Panc1 (cell line): ENCODE measurements at places on chromosomes 16 and 17. TPM values are rescaled to one million over a fixed set of nuclear protein-coding genes. Genes with fewer than 3 reads are reported as not detected.

GRCh38 chr17:45006927-45007461 is 38.9 kb upstream of the C1QL1 start:
- no peaks in the 10 kb centered on the region for H3K4me1 ChIP-seq
- H3K27ac ChIP-seq = no peak overlapping the region
- DNase-seq = no peak
- H3K4me3 ChIP-seq = no peak overlapping the region
- no peaks in the 10 kb centered on the region for H3K27me3 ChIP-seq

GRCh38 chr17:39981766-39982375 is 1.3 kb downstream of the PSMD3 start:
- peaks cover 9% of the 10 kb centered on the region for H3K27me3 ChIP-seq
- peaks cover 11% of the 10 kb centered on the region; the same call in 1 of the 2 replicates for H3K4me1 ChIP-seq
- peak overlapping the region; percentile 89 for H3K27ac ChIP-seq
- no peak for DNase-seq
- H3K36me3 ChIP-seq = peaks cover 16% of the 10 kb centered on the region

DNA sequence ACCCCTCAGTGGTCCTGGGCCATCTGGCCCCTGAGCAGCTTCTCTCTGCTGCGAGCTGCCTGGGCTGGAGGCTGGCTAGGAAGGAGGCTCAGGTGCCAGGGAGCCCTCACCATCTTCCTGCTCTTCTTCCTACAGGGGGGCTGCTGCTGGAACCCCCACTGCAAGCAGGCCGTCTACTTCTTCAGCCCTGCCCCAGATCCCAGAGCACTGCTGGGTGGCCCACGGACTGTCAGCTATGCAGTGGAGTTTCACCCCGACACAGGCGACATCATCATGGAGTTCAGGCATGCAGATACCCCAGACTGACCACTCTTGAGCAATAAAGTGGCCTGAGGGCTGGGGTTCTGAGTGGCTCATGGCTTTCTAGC is 46.1 kb downstream of the PRMT7 start:
- no peak for DNase-seq
- H3K36me3 ChIP-seq = no peaks in the 10 kb centered on the region
- no peaks in the 10 kb centered on the region for H3K27me3 ChIP-seq
- no peaks in the 10 kb centered on the region for H3K4me1 ChIP-seq
- no peak overlapping the region for H3K4me3 ChIP-seq
- no peak overlapping the region for H3K27ac ChIP-seq

- no peaks in the 10 kb centered on the region for H3K27me3 ChIP-seq
- peak overlapping the region; percentile 98 for H3K27ac ChIP-seq
- H3K4me1 ChIP-seq = peaks cover 16% of the 10 kb centered on the region; the same call in 1 of the 2 replicates
- no peak for DNase-seq
- peaks cover 8% of the 10 kb centered on the region; the same call in 1 of the 2 replicates for H3K36me3 ChIP-seq
- H3K4me3 ChIP-seq = peak overlapping the region; percentile 90
Observed at GRCh38 chr17:40818343-40818732, 4.1 kb downstream of the KRT10 start.

- H3K36me3 ChIP-seq = no peaks in the 10 kb centered on the region
- no peak overlapping the region for H3K4me3 ChIP-seq
- H3K4me1 ChIP-seq = no peaks in the 10 kb centered on the region
Observed at GRCh38 chr16:75774197-75774596, 47.9 kb upstream of the CPHXL start.

- no peak overlapping the region for H3K27ac ChIP-seq
- no peaks in the 10 kb centered on the region for H3K36me3 ChIP-seq
- no peak overlapping the region for H3K4me3 ChIP-seq
- DNase-seq = no peak
- no peaks in the 10 kb centered on the region for H3K4me1 ChIP-seq
Observed at GRCh38 chr17:9169116-9169515, 147.8 kb downstream of the NTN1 start.

GRCh38 chr17:31778523-31778922 is 80.5 kb downstream of the COPRS start:
- no peak overlapping the region for H3K27ac ChIP-seq
- H3K4me1 ChIP-seq = no peaks in the 10 kb centered on the region
- no peak overlapping the region for H3K4me3 ChIP-seq
- no peaks in the 10 kb centered on the region for H3K27me3 ChIP-seq
- no peaks in the 10 kb centered on the region for H3K36me3 ChIP-seq

- H3K4me3 ChIP-seq = no peak overlapping the region
- H3K27ac ChIP-seq = peak overlapping the region; percentile 14; the same call in 1 of the 2 replicates
- no peaks in the 10 kb centered on the region for H3K27me3 ChIP-seq
- H3K4me1 ChIP-seq = no peaks in the 10 kb centered on the region
Observed at GRCh38 chr17:61076621-61077031, 323.0 kb upstream of the TBX2 start.

DNA sequence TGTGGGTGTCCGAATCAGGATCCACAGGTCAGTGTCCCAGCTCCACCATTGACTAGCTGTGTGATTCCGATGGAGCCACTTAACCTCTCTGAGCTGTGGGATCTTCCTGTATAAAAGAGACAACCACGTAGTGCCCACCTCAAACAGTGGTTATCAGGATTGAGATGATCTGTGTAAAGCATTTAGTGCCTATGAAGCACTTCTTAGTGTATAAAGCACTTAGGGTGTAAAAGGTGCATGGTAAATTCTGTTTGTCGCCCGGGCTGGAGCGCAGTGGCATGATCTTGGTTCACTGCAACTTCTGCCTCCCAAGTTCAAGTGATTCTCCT is 95.2 kb downstream of the MARF1 start:
- H3K27me3 ChIP-seq = no peaks in the 10 kb centered on the region
- no peaks in the 10 kb centered on the region for H3K36me3 ChIP-seq
- no peaks in the 10 kb centered on the region; the same call in 1 of the 2 replicates for H3K4me1 ChIP-seq
- no peak overlapping the region for H3K4me3 ChIP-seq
- no peak for DNase-seq

DNA sequence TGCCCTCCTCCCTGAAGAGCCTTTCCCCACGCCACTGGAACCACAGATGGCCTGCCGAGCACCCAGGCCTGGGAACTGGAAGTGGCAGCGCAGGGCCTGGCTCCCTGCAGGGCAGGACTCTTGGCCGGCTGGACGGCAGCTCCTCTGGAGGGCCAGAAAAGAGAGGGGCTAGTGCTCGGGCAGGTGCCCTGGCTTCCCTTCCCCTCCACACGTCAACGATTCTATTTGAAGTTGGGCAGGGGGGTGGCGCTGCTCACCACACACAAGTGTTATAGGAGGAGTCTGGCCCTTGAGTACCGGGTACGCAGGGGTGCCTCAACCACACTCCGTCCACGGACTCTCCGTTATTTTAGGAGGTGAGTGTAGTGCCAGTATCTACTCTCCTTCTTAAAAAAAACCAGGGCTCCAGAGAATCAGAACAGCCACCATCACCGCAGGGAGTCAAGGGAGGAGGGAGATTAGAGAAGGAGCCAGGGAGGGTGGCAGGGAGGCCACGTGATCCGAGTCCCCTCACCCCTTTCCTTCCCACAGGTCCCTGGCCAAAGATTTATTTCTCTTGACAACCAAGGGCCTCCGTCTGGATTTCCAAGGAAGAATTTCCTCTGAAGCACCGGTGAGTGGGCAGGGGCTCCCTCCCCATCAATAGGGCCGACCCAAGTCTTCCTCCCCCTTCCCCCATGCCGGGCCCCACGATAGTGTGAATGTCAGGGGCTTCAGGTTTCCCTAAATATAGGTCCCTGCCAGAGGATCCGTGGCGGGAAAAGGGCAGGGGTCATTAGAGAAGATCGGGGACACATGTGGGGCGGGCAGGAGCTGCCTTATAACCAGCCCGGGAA is 1.4 kb upstream of the ALDOA start:
- peak overlapping the region; percentile 67 for H3K4me3 ChIP-seq
- no peak for DNase-seq
- H3K27me3 ChIP-seq = no peaks in the 10 kb centered on the region
- H3K4me1 ChIP-seq = peaks cover 30% of the 10 kb centered on the region
- peaks cover 21% of the 10 kb centered on the region for H3K36me3 ChIP-seq

DNA sequence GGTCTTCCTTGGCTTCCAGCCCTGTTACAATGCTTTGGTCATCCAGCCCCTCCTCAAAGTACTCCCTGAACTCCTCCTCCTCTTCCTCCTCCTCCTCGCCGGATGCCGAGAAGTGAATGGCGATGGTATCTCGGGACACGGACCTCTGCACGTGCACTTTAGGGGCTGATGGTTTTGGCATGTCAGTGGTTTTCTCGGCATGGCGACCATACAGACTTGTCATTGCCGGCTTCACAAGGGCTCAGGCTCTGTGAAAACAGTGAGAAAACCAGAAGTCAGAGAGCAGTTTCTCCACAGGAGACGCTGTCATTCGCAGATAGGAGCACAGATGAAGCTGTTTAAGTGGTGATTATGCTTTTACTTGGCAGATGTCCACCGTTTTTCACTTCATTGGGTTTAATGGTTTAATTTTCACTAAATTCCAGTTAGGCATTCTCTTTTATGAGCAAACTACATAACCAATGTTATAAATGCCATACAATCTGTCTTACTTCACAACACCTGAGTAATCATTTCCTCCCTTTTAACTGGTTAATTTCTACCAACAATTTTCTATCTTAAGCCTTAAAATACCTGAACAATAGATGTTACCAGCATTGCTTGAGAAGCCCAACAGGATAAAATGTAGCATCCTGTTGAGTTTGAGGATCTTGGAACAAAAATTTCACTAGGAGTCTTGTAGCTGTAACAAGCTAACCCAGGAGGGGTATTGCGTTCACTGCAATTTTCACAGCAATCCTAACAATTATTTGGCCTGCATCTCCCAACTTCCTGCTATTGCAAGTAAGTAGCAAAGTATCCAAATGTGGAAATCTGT is 48.9 kb downstream of the TEX2 start:
- H3K4me3 ChIP-seq = no peak overlapping the region
- H3K4me1 ChIP-seq = peaks cover 10% of the 10 kb centered on the region
- DNase-seq = no peak
- H3K27ac ChIP-seq = no peak overlapping the region
- H3K27me3 ChIP-seq = no peaks in the 10 kb centered on the region
- H3K36me3 ChIP-seq = no peaks in the 10 kb centered on the region

- no peaks in the 10 kb centered on the region for H3K36me3 ChIP-seq
- no peak overlapping the region for H3K4me3 ChIP-seq
- H3K27me3 ChIP-seq = no peaks in the 10 kb centered on the region
- no peak for DNase-seq
Observed at GRCh38 chr16:75002474-75002873, 3.6 kb downstream of the ZNRF1 start.

DNA sequence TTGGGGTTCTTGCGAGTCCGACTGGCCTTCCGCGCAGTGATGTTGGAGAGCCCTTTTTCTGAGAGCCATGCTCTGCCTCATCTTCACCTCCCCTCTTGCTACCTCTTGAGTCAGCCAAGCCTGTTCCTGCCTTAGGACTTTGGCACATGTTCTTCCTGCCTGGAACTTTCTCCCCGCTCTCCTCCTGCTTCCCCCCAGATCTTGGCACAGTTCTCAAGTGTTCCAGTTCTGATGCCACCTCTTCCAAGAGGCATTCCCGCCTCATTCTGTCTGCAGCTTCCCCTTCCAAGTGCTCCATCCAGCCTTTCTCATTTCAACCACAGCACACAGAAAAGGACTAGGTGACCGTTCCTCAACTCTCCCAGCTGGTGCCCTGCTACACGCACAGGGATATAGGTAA is 7.7 kb downstream of the AKAP1 start:
- H3K27me3 ChIP-seq = no peaks in the 10 kb centered on the region
- peaks cover 29% of the 10 kb centered on the region for H3K4me1 ChIP-seq
- no peak overlapping the region for H3K4me3 ChIP-seq
- no peaks in the 10 kb centered on the region for H3K36me3 ChIP-seq
- no peak overlapping the region for H3K27ac ChIP-seq

- no peak overlapping the region for H3K27ac ChIP-seq
- no peaks in the 10 kb centered on the region for H3K27me3 ChIP-seq
- H3K36me3 ChIP-seq = no peaks in the 10 kb centered on the region
- DNase-seq = no peak
- H3K4me3 ChIP-seq = no peak overlapping the region
- H3K4me1 ChIP-seq = no peaks in the 10 kb centered on the region
Observed at GRCh38 chr16:55120826-55121225, 190.2 kb downstream of the IRX5 start.

DNA sequence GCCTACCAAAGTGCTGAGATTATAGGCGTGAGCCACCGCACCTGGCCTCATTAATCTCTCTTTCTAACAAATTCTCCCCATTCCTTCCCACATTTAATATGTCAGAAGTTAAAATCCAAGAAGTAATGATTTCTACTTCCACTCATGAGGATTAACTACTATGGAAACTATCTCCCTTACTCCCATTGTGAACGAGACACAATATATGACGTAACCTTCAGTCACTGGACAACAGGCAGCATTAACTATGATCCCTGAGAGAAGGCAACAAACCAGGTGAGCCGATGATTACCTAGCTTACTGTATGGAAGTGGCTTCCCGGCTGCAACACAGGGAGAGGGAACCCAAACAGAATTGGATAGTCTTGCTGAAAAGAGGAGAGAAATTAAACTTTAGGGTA is 20.0 kb downstream of the GLG1 start:
- no peak for DNase-seq
- H3K4me3 ChIP-seq = no peak overlapping the region
- no peaks in the 10 kb centered on the region for H3K36me3 ChIP-seq

GRCh38 chr17:65039336-65039988 is 17.1 kb downstream of the GNA13 start:
- no peak overlapping the region for H3K4me3 ChIP-seq
- DNase-seq = no peak
- no peak overlapping the region for H3K27ac ChIP-seq
- H3K27me3 ChIP-seq = no peaks in the 10 kb centered on the region
- peaks cover 6% of the 10 kb centered on the region for H3K36me3 ChIP-seq

- no peaks in the 10 kb centered on the region for H3K27me3 ChIP-seq
- no peak overlapping the region for H3K4me3 ChIP-seq
Observed at GRCh38 chr16:81523387-81524115, 78.9 kb downstream of the CMIP start.

DNA sequence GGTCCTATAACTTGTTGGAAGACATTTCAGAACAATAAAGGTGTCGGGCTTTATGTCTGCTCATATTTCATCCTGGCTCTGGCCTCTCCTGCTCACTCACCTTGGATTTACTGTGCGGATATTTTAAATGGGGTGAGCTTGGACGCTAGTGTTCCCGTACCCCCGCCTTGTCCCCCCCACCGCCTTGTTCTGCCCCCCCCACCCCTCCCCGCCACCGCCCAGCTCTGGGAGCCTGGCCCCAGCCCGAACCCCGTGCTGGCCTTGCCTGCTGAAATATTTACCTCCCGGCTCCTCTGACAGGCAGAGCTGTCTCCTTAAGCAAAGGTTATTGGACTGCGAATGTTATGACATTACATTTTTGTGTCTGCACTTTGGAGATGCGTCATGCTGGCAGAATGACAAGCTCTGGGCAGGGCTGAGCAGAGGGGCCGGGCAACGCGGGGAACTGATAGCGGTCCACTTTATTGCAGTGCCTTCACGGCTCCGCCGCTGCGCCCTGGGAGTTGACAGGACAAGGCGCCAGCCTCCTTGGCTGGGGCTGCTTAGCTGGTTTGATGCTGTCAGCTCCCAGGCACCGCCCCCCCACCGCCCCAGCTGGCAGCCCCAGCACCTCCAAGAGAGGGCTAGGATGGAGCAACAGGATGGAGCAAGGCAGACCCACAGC is 222.5 kb upstream of the GSE1 start:
- no peaks in the 10 kb centered on the region for H3K36me3 ChIP-seq
- H3K27ac ChIP-seq = no peak overlapping the region
- H3K4me3 ChIP-seq = no peak overlapping the region
- H3K4me1 ChIP-seq = peaks cover 17% of the 10 kb centered on the region
- no peaks in the 10 kb centered on the region for H3K27me3 ChIP-seq
- DNase-seq = no peak

GRCh38 chr16:65828296-65828695 is 538.2 kb upstream of the CDH5 start:
- no peaks in the 10 kb centered on the region for H3K4me1 ChIP-seq
- no peaks in the 10 kb centered on the region for H3K36me3 ChIP-seq
- H3K27ac ChIP-seq = no peak overlapping the region

The CLEC19A gene
- total RNA-seq = not detected

The GAS2L2 gene
- total RNA-seq = not detected

The PDXDC1 gene
- 103 TPM for total RNA-seq

The CLDN9 gene
- 1.6 TPM for total RNA-seq
